NCI-H1694 treated with DMSO at 0.1 percent for 48 hours (cell line): ENCODE measurements at places on chromosomes 7 and 10.
A peak's percentile ranks its signal among the peaks of the same experiment; 100 is the strongest.

DNA sequence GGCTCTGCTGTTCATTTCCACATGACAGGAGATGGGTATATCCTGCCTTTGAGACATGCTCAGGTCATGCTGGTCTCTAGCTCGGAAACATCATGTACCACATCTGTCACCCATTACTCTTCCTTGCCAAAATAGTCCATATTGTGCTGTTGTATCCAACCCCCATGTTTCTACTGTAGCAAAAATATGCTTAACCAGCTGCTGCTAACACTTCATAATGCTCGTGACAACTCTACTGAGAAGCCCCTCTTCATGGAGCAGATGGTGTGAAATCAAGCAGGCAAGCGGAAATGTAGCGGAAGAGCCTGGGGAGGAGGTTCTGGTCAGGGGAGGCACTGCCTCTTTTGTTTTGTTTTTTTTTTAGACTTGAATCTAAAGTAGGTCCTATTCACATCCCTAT lies 82.9 kb downstream of the NPY start:
- DNase-seq: peak; percentile 99

DNA sequence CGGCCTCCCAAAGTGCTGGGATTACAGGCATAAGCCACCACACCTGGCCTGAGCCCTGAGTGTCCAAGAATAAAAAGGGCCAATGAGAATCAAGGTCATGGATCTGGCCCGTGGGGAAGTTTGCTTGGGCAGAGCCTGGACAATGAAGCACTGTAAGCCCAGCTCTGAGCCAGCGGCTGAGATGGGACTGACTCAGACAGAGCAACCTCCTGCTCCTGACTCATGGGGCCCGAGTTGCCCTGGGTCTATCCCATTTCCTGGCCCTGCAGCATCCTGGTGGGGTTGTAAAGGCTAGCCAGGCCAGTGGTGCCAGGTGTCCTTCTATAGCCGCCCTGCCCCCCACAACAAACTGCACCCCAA lies 5.2 kb upstream of the MYH16 start:
- DNase-seq: no peak

- no peak for DNase-seq
Measured at GRCh38 chr7:380139-380485, 90.1 kb downstream of the FOXL3 start.

- peak; percentile 22 for DNase-seq
Measured at GRCh38 chr10:97399843-97400545, 1.1 kb downstream of the RRP12 start.

DNA sequence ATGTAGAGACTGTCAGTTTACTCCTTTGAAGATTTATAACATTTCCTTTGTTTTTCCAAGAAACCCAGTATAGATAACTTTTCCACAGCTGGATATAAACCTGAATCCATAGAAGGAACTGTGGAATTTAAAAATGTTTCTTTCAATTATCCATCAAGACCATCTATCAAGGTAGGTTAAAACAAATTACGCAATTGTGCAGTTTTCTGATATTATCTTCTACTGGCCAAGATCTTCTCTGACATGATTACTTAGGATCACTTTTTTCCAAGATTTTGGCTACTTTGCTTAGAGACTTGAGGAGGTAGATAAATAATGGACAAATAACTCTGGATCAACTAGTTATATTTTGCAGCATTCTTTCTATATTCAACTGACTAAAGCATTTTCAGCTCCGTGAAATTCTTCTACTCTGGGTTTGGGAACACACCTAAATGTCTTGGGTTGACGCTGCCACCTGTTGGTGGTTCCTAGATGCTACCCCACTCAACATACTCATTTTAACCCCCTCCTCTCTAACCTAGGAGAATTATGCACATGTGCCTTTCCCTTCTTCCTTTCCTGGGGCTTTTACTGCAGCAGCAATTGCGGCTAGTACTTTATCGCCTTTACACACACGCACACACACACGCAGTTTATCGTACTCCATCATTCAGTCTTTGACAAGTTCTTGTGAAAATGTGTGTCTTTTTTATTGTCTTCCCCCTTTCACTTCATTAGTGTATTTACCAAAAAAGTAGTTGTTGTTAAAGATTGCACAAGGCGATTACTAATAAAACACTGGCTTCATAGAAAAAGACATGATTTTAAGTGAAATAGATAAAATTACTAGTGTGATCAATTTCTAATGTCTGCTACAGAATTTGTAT lies 32.7 kb downstream of the ABCB5 start:
- DNase-seq: no peak
